ENCODE measurements at places on chromosomes 6 and 20.

GRCh38 chr20:39533858-39534257, 571.7 kb downstream of the DHX35 start:
- DNase-seq: no peak

- no peak for DNase-seq
Observed at GRCh38 chr6:100620085-100620840, 155.5 kb upstream of the SIM1 start.

DNA sequence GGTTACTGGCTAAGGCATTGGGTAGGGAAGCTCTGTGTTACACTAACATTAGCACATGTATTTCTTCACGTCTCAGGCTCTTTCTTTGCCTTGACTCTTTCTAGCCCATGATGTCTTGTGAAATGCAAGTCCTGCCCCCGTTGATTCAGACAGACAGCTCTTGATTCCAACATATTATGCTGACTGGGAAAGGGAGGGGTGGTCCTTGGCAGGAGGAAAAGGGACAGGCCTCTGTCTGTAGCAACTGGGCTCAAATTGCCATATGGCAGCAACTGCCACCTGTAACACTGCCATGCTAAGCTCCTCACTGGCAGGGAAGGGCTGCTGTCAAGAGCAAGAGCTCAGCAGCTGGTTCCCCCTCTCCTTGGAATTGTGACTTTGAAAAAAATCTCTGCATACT, 5.7 kb upstream of the KCNK15 start:
- no peak for DNase-seq

- DNase-seq: no peak
Observed at GRCh38 chr6:152318278-152318677, 318.9 kb downstream of the SYNE1 start.
